ENCODE measurements at places on chromosomes 16 and 17. TPM values are rescaled to one million over a fixed set of nuclear protein-coding genes. Genes with fewer than 3 reads are reported as not detected.

Gene CCL17
- not detected for total RNA-seq

DNA sequence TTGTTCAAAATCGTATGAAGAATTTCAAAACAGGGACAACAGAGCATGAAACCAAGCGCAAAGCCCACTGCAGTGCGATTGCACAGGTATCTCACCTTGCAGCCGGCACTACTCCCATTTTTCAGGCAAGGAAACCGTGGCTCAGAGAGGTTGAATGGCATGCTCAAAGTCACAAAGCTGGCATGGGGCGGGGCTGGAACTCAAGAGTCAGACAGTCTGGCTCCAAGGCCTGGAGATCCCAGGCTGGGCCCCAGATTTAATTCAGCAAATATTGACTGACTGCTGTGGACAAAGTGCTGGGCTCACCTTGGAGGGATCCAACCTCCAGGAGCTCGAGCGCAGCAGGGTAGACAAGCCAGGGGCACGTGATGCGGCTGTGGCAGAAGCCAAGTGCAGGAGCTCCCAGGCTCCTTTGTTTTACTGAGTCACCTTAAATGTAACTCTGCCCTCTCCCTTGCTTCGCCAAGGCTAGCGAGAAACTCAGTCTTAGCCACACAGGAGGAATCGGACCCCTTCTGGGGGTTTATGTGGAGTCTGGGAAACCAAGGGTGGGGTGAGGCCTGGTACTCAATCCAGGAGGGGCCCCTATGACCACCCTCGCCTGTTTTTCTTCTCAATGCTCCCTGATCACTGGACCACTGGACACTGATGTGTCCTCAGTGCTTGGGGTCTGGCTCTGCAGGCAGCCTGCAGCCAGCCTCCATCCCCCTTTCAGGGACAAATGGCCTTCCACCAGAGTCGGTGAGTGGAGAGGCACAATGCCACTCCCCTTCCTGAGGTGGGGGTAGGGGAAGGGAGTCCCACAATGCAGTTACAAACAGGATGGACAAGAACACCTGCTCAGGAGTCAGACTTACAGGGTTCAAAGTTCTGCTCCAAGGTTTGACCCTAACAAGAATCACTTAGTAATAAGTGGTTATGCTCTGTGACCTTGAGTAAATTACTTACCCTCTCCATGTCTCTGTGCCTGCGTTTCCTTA is 3.9 kb upstream of the SPATA20 start:
- DNase-seq, result peak; percentile 66

GRCh38 chr17:60803059-60803458 is 125.4 kb downstream of the BCAS3 start:
- DNase-seq, result no peak

Gene RHBDF1
- total RNA-seq, result 20.0 TPM
